ENCODE measurements at places on chromosomes 2 and 18.

DNA sequence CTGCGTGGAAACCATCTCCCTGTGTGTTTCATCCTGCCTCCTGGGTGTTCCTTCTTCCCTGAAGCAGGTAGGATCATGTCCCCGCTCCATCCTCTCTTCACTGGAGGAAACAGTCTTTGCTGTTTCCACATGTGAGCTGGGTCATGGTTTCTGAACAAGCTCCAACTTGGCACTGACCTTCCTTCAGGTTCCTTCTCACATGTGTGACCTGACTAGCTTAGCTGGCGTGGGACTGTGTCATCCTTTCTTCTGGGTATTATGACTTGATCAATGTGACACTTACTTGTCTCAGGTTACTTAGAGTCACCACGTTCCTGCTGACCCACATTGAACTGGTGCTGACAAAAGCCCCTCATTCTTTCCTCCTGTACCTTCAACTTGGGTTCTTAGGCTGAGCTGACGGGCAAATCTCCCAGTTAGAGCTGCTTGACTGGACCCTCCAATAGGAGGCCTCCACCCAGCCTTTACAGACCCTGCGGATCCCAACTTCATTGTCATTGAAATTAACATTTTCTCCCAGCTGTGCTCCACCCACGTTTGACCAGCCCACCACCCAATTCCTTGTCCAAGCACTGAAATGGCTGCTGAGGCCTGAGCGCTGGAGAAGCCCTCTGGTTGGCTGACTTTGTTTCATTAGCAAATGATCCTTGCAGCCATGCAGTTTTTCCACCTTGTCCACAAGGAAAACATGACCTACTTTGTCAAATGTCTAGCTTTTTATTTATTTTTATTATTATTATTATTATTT is 128.1 kb downstream of the DDX1 start:
- DNase-seq = no peak

- peak; percentile 9 for DNase-seq
Measured at GRCh38 chr2:11344956-11345677, 681 bp upstream of the ROCK2 start.

DNA sequence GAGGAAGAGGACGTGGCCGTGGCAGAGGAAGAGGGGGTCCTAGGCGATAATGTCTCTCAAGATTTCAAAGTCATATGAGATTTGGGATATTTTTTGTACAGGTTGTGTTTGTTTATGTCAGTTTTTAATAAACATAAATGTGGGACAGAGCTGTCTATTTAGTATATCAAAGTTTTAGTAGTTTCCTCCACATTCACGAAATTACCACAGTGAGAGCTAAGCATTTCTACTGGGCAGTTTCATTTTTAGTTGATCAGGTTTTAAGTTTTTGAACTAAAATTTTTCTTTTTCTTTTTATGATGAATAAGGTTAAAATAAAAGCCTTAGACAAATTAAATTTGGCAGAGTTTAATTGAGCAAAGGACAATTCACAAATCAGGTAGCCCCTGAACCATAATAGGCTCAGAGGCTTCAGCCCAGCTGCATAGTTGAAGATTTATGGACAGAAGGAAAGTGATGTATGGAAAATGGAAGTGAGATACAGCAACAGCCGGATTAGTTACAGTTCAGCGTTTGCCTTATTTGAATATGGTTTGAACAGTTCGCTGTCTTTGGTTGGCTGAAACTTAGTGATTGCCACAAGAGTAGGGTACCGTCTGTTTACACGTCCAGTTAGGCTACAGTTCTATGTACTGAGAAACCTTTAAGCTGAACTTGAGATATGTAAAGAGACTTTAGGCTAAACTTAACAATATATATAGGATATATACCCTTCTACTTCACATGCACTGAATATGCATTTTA is 17.1 kb downstream of the SNRPD1 start:
- no peak for DNase-seq

DNA sequence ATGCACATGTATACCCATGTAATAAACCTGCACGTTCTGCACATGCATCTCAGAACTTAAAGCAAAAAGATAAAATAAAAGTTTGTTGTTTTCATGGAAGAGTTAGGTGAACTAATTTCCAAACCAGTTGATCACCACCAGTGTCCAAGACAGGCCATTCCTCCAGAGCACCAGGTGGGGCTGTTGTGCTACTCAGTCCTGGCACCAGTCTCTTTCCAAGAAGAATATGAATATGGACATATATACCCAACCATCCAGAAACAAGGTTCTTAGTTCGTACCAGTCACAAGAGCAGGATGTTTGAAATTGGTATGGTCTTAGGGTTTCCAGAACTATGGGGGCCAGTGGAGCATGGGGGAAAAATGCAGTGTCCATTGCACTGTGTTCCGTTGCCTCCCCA is 17.2 kb upstream of the TNP1 start:
- DNase-seq = no peak

DNA sequence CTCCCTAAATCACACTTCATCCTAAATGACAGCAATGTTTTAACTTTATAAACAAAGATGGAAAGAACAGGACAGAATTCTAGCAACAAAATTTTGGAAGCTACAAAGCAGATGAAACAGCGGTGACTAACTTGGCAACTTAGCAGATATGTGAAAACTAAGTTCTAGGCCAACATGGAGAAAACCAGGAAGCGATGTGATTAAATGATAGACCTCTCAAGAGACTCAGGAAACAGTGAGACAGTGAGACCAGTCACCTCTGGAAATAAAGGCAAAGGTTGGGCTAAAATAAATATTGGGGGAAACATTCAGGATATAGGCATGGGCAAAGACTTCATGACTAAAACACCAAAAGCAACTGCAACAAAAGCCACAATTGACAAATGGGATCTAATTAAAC is 24.4 kb upstream of the ZBTB7C start:
- DNase-seq = no peak

GRCh38 chr2:96921561-96922319 is 51.9 kb upstream of the SEMA4C start:
- DNase-seq = no peak

DNA sequence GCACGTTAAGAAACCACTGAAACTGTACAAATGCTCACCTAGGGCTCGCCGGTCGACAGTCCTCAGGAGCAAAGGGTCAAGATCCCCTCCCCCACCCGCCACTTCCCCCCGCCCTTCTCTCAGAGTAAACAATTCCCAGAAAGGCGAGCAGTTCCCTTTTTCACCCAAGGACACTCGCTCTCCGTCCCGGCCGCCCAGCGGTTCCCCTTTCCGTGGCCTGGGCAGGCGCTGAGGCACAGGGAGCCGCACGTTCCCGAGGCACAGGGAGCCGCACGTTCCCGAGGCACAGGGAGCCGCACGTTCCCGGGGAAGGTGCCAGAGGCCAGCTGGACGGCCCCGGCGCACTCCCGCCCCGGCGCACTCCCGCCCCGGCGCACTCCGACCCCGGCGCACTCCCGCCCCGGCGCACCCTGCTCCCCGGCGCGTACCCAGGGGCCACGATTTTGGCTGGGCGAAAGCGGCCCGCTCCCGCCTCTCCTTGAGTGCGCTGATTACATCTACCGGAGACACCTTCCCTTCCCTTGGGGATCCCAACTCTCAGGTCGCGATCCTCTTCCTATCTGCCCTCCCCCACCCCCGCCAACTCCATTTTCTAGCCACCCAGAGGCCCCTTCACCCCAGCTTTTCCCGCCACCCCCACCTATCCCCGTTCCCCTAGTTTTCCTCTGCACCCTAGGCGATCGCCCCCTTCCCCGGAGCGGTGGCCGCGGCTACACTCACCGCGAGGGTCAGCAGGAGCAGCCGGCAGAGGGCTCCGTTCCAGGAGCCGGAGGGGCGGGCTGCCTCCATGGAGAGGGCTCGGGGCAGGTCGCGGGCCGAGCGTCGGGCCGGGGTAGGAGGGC is 817 bp downstream of the DSC2 start:
- no peak for DNase-seq

DNA sequence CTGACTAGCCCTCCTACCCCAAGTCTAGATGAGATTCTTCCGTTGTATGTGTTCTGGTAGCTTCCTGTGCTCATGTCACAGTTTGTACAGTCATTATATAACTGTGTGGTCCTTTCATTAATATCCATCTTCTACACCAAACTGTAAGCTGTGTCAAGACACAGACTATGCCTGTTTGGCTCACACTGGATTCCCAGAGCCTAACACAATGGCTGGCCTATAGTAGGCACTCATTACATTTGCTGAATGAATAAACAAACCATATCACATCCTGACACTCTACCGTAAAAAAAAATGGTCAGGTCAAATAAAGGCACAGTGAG is 72.6 kb downstream of the ANKRD44 start:
- no peak for DNase-seq

- no peak for DNase-seq
Measured at GRCh38 chr2:215914054-215914776, 99.1 kb downstream of the MREG start.

- DNase-seq = no peak
Measured at GRCh38 chr2:225788571-225789094, 389.1 kb downstream of the NYAP2 start.

DNA sequence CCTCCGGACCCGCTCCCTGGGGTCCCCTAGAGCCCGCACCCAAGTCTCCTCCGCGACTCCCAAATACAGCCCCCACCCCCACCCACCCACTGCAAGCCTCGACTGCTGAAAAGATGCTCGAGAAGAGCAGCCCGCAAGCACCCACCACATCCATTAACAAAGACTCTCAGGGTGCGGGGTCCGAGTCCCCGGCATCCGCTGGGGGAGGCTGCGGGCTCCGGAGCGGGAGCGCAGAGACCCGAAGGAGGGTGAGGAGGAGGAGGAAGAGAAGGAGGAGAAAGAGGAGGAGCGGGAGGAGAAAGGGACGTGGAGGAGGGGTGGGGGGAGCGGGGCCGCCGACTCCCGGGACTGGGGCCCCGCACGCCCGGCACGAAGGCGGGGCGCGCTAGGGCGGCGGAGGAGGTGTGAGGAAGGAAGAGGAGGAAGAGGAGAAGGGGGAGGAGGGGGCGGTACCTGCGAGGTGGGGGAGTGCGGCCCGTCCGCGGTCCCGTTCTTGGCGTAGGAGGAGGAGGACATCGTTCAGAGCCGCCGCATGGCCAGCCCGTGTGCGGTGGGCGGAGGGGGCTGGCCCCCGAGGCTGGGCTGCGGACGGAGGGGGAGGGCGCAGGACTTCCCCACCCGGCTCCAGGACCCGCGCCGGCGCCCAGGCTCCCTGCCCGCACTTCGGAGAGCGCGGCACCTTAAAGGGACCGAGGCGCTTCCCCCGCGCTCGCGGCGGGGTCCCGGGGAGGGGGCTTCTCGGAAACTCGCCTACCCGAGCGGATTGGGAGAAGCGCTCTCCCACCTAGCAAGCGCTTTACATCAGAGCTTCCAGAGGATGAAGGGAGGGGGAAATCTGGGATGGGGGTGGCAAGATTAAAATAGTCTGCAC is at the start of gene CACNB4:
Gene CACNB4, minus strand, starts transcription at position 549 of the 871 bp plus-strand sequence.
- no peak for DNase-seq

- DNase-seq = no peak
Measured at GRCh38 chr2:65999796-66000195, 435.1 kb upstream of the MEIS1 start.

DNA sequence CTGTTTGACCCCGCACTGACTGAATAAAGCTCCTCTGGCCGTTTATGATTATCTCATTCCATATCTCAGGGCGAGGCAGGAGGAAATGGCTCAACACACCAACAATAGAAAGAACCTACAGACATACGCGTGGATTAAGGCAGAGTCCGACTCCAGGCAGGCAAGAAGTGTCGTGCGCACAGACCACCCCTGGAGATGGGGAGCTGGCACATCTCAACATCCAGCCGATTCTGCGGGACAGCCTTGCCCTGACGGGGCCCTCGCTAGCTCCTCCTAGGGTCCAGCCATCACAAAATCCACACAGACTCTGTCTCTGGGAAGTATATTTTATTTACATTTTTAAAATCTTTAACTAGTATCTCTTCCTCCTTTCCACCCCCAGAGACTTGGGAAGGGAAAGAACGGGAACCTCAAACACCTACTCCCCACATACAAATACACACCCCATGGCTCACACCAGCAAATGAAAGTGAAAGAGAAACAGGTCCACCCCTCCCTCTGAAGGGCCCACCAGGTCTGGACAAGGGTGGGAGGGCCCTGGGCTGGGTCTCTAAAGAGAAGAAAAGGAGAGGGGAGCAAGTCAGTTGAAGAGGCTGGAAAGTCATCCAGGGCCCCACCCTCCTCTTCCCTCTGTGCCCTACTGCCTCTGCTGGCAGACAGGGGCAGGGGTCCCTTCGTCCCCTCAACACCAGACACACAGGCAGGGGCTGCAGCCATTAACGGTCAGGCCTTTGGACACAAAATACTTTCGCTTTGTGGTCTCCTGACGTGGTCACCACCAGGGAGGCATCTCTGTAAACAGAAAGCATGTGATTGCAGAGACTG is 3.2 kb downstream of the GPBAR1 start:
- DNase-seq = no peak

- DNase-seq = no peak
Measured at GRCh38 chr2:54015798-54016699, 45.3 kb upstream of the PSME4 start.

DNA sequence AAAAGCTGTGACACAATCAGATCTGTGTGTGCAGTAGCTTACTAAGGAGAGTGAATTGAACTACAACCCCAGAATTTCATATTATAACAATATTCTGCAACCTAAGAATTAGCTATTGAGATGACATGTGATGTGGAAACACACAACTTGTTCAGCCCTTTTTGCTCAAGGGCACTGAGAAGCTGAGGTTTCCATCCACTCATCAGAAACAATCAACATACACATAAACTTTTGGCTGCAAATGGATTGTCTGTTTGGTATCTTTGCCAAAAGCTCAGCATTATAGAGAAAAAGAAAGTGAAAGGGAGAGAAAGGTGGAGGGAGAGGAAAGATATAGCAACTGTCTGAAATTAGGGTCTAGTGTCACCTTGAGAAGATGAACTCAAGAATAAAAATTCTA is 117.2 kb upstream of the KLF7 start:
- DNase-seq = no peak

- DNase-seq = no peak
Measured at GRCh38 chr2:106851881-106852501, 34.0 kb downstream of the ST6GAL2 start.

DNA sequence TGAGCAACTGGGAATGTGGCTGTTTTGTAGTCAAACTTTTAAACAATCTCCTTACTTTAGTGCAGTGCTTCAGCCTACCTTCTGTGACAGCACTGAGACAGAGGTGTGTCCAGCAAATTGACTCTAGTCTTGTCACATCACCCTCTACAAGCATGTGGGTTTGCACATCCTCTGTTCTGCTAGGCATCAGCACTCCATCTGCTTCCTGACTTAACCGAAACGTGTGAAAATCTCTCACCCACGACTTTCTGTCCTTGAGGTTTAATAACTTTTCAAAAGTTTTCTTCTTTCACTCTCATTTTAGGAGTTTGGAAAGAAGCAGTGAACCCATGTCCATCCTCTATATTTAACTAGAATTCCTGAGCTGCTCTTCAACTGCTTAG is 42.6 kb downstream of the TTR start:
- DNase-seq = no peak

DNA sequence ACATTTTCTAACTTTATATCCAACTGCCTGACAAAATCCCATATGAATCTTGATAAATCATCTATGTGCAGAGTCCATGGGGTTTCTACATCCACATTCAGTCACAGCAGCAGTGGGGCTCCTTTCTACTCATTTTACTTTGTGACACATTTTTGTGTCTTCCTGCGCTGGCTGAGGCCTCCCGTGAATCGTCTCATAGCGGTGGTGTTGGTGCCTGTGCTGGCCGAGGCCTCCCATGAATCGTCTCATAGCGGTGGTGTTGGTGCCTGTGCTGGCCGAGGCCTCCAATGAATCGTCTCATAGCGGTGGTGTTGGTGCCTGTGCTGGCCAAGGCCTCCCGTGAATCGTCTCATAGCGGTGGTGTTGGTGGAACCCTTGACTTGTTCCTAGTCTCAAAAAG is 17.0 kb downstream of the SNED1 start:
- no peak for DNase-seq
